ENCODE measurements at places on chromosomes 11 and 22. TPM values are rescaled to one million over a fixed set of nuclear protein-coding genes. Genes with fewer than 3 reads are reported as not detected.

Gene OR51G2
- not detected for total RNA-seq

Gene SLC17A6
- not detected for total RNA-seq

Gene SCUBE2
- total RNA-seq, result 3.1 TPM

GRCh38 chr11:33930317-33931021 lies 38.6 kb upstream of the LMO2 start:
- no peaks in the 10 kb centered on the region for H3K36me3 ChIP-seq
- H3K4me1 ChIP-seq, result no peaks in the 10 kb centered on the region
- H3K4me3 ChIP-seq, result no peak overlapping the region
- no peaks in the 10 kb centered on the region for H3K27me3 ChIP-seq
- DNase-seq, result peak; percentile 34

DNA sequence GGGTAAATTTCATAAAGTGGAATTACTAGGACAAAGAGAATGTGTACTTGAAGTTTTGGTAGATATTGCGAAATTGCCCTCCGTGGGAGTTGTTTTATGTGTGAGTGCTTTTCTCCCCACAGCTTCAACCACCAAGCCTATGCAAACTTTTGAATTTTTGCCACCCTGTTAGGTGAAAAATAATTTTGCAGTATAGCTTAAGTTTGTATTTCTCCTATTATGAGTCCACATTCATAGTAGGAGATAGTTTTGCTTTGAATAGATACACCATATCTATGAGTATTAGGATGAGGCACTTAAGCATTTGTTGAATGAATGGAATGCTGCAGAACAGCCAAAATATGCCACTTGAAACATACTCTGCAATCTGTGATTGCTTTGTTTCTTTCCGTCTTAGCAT lies 43.6 kb downstream of the UVRAG start:
- no peaks in the 10 kb centered on the region for H3K4me1 ChIP-seq
- H3K4me3 ChIP-seq, result no peak overlapping the region
- no peak for DNase-seq

Gene FAR1
- 64.0 TPM for total RNA-seq

Measured in tibial nerve (tissue), 4 donors.